ENCODE measurements at places on chromosomes 2 and 18.

- DNase-seq: no peak
- peak overlapping the region; percentile 87 for H3K4me3 ChIP-seq
Observed at GRCh38 chr18:9616049-9616448, 1.7 kb upstream of the PPP4R1 start.

DNA sequence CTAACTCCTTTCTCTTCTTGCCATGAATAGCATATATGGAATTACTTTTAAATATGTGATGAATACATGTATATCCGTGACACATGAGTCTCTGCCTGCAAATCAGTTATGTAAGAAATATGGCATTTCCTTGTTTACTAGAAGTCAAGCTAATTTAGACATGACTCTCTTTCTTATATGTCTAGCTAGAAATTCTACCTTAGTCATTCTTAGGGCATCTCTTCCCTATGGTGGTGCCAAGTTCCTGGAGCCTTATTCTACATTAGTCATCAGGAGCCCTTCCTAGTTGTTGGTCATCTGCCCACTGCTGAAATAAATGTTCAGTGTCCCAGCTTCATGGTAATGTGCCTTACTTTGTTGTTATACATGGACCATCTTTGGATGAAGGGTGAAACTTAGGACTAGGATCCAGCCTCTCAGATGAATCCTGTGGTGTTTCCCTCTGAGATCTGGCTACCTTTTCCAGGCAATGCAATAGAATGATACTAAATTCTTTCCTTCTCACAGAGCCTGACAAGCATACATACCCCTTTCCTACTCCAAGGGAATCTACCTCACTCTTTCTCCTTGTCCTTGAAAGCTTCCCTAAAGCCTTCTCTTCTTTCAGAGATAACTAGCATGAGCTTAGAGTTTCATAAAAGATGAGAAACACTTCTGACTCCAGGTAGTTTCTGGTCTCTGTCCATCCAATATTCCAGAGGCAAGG is 415.3 kb upstream of the VWC2L start:
- no peak overlapping the region for H3K27ac ChIP-seq
- no peaks in the 10 kb centered on the region for H3K4me1 ChIP-seq
- no peaks in the 10 kb centered on the region for H3K36me3 ChIP-seq
- DNase-seq: no peak
- peaks cover 2% of the 10 kb centered on the region for H3K27me3 ChIP-seq
- no peak overlapping the region for H3K4me3 ChIP-seq

DNA sequence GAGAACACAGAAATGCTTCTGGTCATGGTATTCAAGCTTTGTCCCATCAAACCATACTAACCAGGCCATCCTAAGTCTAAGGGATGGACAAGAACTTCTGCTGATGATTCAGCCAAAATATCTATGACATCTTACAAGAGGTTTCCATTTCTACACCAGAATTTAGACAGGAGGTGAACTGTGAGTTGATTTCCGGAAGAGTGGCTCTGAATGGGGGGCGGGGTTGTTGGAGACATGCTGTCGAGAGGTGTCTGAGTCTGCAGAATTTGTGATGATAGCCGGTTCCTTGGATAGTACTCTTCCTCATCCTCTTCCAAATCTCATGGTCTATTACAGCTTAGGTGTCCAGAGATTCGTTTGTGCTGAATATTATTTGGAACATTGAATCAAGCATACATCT is 408.7 kb upstream of the TCF4 start:
- H3K27me3 ChIP-seq: peaks cover 3% of the 10 kb centered on the region
- H3K27ac ChIP-seq: no peak overlapping the region
- peaks cover 6% of the 10 kb centered on the region for H3K4me1 ChIP-seq
- no peak overlapping the region for H3K4me3 ChIP-seq
- no peaks in the 10 kb centered on the region for H3K36me3 ChIP-seq

- no peaks in the 10 kb centered on the region for H3K36me3 ChIP-seq
- H3K27me3 ChIP-seq: no peaks in the 10 kb centered on the region
- no peak for DNase-seq
- no peaks in the 10 kb centered on the region for H3K4me1 ChIP-seq
- no peak overlapping the region for H3K4me3 ChIP-seq
- H3K27ac ChIP-seq: no peak overlapping the region
Observed at GRCh38 chr2:147630585-147630984, 214.2 kb upstream of the ACVR2A start.

DNA sequence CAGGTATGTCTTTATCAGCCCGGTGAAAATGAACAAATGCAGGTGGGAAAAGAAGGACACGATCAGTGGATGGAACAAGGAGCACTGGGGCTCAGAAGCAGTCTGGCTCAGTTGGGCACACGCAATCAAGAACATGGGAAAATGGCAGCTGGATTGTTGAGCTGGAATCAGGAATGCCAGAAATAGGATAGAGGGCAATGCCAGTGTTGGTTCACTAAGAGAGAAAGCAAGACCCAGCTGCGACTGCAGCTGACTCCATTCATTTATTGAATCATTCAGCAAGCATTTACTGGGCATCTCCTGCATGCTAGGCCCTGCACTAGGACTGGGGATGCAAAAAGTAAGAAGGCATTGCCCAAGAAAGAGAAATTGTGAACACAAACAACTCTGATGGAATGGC is 13.6 kb upstream of the TTR start:
- no peaks in the 10 kb centered on the region for H3K4me1 ChIP-seq
- DNase-seq: no peak
- H3K27me3 ChIP-seq: no peaks in the 10 kb centered on the region
- H3K27ac ChIP-seq: no peak overlapping the region

DNA sequence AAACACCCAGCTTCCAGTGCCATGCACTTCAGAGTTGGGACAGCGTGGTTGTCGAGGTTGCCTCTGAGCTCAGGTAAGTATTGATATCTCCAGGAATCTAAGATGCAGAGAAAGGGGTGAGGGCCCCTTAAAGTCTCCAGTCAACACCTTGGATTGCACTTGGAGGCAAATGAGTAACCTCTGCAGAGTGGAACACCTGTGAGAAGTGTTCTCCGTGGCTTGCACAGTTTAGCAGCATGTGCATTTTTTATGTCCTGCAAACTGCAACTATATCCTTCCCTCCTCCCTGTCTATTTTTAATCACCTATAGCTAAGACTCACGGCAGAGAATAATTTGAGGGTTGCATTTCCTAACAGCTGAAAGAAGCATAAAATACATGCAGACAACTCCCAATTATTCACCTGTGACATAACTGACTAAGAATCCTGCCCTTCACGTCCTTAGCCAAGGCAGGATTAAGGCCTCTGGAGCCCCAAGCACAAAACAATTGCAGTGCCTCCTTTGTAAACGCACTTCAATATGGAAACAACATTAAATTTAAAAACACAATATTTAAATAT is 1.6 kb upstream of the ZNF385B start:
- no peak for DNase-seq
- H3K4me1 ChIP-seq: no peaks in the 10 kb centered on the region
- H3K27me3 ChIP-seq: peaks cover 18% of the 10 kb centered on the region
- no peak overlapping the region for H3K27ac ChIP-seq
- no peak overlapping the region for H3K4me3 ChIP-seq

- H3K27me3 ChIP-seq: no peaks in the 10 kb centered on the region
- no peak for DNase-seq
- no peak overlapping the region for H3K4me3 ChIP-seq
- H3K27ac ChIP-seq: no peak overlapping the region
- no peaks in the 10 kb centered on the region for H3K4me1 ChIP-seq
Observed at GRCh38 chr2:105258835-105259350, 17.4 kb downstream of the GPR45 start.

DNA sequence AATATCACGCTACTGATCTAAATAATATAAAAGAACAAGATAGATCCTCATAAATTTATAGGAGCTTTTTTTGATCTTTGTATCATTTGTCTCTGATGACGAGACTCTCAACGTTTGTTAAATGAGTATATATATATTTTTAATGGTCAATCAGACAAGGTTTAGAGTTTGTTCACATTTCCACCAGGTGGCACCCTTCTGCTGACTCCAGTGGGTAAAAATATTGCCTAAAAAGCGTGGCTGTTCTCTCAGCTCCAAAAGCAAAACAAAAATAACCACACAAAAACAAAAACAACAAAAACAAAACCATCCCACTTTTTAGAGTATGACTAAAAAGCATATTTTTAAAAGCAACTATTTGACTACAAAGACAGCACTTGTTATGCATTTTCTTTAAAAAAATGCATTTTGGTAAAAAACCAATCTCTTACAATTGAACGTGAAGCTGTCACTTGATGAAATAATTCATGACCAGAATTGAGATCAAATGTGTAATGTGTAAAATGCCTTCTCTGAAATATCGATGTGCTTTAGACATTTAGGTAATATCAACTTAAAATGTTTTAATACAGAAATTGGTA is 723.2 kb downstream of the DPP10 start:
- H3K4me1 ChIP-seq: peaks cover 3% of the 10 kb centered on the region
- no peak overlapping the region for H3K4me3 ChIP-seq
- peaks cover 10% of the 10 kb centered on the region for H3K27me3 ChIP-seq
- no peak for DNase-seq
- peaks cover 3% of the 10 kb centered on the region for H3K36me3 ChIP-seq
- H3K27ac ChIP-seq: no peak overlapping the region

GRCh38 chr2:74939919-74940812 is 18.3 kb upstream of the POLE4 start:
- peaks cover 5% of the 10 kb centered on the region for H3K27me3 ChIP-seq
- H3K4me1 ChIP-seq: no peaks in the 10 kb centered on the region
- no peak for DNase-seq
- H3K36me3 ChIP-seq: no peaks in the 10 kb centered on the region

Data from immature natural killer cell (primary cell).